ENCODE measurements at places on chromosomes 1 and 21.

GRCh38 chr1:181577475-181577874, 94.2 kb downstream of the CACNA1E start:
- no peak for DNase-seq

DNA sequence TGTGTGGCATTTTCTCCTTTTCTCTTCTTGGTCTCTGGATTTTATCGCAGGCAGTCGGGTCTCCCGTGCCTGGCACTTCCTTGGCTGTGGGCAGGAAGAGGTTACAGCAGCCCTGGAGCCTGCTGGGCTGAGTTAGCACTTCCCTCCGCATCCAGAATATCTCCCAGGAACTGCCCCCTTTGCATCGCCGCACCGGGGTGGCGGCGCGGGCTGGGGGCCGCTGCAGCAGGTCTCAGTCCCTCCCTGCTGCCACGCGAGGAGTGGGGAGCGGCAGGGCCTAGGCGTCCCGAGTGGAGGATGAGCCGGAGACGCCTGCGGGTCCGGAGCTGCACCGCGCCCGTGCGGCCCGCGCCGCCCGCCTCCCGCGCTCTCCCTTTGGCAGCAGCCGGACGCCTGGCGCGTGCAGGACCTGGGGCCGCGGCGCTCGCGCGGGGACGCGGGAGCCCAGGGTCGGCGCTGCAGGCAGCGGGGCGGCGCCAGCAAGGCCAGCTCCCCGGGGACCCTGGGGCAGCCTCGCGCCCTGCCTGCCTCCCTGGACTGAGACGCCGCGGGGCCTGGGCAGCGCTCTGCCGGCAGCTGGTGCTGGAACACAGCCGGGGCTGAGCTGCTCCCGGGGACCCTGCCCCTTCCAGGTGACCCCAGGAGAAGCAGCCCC, 192.8 kb downstream of the PRDM2 start:
- no peak for DNase-seq

DNA sequence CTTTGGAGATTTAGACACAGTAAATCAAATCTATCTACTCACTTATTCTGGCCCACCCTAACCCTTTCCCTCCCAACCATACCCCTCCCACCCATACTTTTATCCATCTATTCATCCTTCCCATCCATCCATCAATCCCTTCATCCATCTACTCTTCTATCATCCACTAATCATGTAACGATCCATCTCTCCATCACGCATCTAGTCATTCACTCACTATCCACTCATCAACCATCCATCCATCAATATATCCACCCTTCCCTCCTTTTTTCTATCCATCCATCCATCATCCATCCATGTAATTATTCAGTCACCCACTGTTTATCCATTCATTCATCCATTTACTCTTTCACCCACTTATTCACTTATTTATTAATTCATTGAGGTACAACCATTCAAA, 74.0 kb downstream of the FOXD2 start:
- DNase-seq = no peak

- no peak for DNase-seq
Measured at GRCh38 chr1:108129999-108130398, 70.1 kb downstream of the SLC25A24 start.

GRCh38 chr1:165114022-165114888, 242.3 kb downstream of the LMX1A start:
- no peak for DNase-seq

- peak; percentile 60 for DNase-seq
Measured at GRCh38 chr1:2199042-2199810, 4.7 kb upstream of the FAAP20 start.

DNA sequence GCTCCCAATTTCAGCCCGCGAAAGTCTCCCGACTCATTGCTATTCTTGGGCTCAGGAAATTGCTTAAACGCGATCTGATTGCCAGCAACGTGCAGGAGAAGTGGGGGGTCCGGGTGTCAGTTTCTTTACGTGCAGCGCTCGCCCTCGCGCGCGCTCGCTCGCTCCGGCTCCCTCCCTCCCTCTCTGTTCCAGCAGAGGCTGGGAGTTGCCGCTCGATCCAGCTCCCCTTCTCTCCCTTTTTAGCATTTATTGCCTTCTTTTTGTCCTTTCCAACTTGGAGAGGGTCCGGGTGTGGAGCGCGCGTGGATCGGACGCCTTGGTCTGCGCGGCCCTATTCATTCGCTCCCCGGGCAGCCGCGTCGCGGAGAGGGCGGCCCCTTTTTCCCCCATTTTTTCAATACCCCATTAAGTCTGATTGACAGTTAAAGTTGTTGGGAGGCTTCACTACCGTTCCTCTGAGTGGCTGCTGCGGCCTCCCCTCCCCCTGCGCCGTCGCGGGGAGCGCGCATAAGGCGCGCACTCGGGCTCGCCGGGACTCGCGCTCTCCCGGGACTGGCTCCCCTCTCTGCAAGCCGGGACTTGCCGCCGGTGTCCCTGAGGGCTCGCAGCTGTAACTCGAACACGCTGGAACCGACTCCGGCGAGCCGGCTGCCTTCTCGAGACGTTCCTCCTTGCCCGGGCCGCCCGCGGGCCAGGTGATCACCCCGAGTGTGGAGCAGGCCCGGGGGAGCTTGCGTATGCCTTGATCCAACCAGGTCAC, at the start of gene DHRS3:
Gene DHRS3, minus strand, starts transcription at position 310 of the 760 bp plus-strand sequence. CDS start 862 bp downstream, outside the sequence.
- DNase-seq = peak; percentile 40

GRCh38 chr1:66728021-66728420, 24.2 kb upstream of the DYNLT5 start:
- no peak for DNase-seq

DNA sequence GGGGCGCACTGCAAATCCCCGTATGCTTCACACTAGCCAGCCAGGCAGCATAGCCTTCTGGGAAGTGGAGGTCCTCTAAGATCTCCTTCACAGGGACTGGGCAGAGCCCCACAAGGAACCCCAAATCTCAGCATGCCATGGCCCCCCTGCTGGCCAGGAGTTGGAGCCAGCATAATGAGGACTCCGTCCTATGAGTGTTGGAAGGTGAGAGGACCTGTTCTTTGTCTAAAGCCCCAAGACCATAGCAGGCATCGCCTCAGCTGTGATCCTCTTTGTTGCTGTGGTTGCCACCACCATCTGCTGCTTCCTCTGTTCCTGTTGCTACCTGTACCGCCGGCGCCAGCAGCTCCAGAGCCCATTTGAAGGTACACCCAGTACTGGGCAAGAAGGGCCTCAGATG, 1.5 kb downstream of the SHISA4 start:
- no peak for DNase-seq
